ENCODE measurements at places on chromosomes 3 and 15.

GRCh38 chr3:152156880-152157279 lies 111.8 kb upstream of the MBNL1 start:
- peaks cover 6% of the 10 kb centered on the region for H3K4me1 ChIP-seq
- H3K27ac ChIP-seq: no peak overlapping the region
- H3K4me3 ChIP-seq: no peak overlapping the region
- no peaks in the 10 kb centered on the region for H3K27me3 ChIP-seq

DNA sequence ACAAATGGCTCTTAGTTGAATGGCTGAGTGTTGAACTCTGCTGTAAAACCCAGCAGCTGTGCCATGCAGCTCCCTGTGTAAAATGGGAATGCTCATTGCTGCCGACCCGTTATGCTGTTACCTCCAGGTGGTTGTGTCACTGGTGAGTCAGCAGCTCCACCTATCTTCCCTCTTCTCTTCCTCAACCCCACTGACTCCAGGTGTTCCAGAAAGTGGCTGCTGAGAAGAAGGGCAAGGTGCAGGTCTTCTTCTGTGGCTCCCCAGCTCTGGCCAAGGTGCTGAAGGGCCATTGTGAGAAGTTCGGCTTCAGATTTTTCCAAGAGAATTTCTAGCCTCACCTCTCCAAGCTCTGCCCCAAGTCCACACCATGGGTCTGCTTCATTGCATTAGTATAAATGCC lies 41.9 kb downstream of the NOX5 start:
- peaks cover 6% of the 10 kb centered on the region for H3K4me1 ChIP-seq
- H3K36me3 ChIP-seq: no peaks in the 10 kb centered on the region
- peaks cover 15% of the 10 kb centered on the region for H3K27me3 ChIP-seq
- DNase-seq: no peak
- H3K4me3 ChIP-seq: no peak overlapping the region
- no peak overlapping the region for H3K27ac ChIP-seq

DNA sequence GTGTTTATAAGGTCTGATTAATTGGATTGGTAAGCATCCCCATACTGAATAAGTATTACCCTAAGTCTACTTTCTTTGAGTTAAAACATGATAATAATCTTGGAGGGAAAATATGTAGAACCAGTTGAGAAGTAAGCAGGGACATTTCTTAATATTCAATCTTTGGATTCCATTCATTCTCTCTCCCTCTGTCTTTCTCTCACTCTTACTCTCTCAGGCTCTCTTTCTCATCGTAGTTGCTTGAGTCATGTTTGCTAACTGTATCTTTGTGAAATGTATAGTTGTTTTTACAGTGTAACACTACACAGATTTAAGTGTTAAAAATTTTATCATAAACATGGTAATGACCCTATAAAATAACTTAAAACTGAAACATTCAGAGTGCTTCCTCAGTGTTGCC lies 163.8 kb downstream of the RSRC1 start:
- H3K4me3 ChIP-seq: no peak overlapping the region
- DNase-seq: no peak
- no peaks in the 10 kb centered on the region for H3K27me3 ChIP-seq
- no peaks in the 10 kb centered on the region for H3K4me1 ChIP-seq
- H3K36me3 ChIP-seq: peaks cover 7% of the 10 kb centered on the region
- H3K27ac ChIP-seq: no peak overlapping the region

DNA sequence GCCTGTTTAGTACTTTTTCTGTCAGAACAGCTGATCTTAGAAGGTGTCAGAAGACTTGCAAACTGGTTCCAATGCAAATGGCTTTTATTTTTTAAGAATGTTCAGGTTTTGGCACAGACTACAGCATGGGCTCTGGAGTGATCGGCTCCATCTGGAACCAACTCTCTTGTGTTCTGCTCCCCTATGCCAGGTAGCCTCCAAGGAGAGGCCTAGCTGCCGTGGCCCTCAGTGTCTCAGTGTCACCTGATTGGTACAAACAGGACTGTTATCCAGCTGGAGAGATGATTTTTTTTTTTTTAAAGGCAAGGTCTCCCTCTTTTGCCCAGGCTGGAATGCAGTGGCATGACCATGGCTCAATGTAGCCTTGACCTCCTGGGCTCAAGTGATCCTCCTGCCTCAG lies 183.1 kb downstream of the SV2B start:
- no peaks in the 10 kb centered on the region for H3K4me1 ChIP-seq
- H3K27ac ChIP-seq: no peak overlapping the region
- peaks cover 33% of the 10 kb centered on the region for H3K27me3 ChIP-seq
- H3K4me3 ChIP-seq: no peak overlapping the region
- DNase-seq: no peak

DNA sequence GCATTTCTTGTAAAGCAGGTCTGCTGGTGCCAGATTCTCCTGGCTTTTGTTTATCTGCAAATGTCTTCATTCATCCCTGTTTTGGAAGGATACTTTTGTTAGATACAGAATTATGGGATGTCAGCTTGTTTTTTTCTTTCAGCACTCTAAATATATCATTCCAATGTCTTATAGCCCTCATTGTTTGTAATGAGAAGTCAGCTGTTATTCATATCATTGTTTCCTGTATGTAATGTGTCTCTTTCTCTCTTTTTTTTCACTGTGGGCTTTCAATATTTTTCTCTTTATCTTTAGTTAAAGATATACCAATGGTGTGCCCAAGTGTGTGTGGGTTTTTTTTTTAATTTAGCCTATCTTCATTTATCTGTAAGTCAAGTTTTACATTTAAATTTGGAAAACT lies 65.6 kb upstream of the DCP1A start:
- H3K4me3 ChIP-seq: no peak overlapping the region
- no peaks in the 10 kb centered on the region for H3K4me1 ChIP-seq
- no peak overlapping the region for H3K27ac ChIP-seq
- H3K27me3 ChIP-seq: peaks cover 65% of the 10 kb centered on the region

DNA sequence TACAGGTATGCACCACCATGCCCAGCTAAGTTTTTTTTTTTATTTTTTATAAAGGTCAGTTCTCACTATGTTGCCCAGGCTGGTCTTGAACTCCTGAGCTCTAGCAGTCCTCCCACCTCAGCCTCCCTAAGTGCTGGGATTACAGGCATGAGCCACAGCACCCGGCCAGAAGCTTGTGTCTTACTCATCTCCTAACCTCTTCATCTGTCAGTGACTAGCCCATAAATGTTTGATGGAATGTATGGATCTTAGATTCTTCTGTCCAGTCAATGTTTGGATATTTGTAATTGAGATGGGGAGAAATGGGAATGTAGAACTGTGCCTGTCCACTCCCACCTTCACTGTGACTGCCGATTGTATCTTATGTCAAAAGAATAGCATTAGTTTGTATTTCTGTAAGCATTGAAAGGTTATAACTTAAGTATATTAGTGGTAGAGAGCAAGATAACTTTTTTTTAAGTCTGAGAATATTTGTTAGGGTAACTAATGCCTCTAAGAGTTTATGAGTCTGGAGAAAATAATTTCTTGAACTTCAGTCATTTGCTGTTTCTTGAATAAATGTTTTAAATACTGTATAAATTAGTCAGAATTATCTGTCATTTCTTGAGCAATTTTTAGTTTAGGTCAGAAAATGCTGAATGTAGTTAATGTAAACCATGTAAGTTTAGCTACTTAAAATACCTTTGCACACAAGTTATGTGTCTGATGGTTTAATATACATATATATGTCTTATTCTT lies 215.3 kb upstream of the CGNL1 start:
- peaks cover 2% of the 10 kb centered on the region for H3K36me3 ChIP-seq
- no peak for DNase-seq

GRCh38 chr3:136093771-136094170 lies 102.4 kb downstream of the MSL2 start:
- H3K27me3 ChIP-seq: peaks cover 25% of the 10 kb centered on the region
- no peaks in the 10 kb centered on the region for H3K4me1 ChIP-seq
- no peaks in the 10 kb centered on the region for H3K36me3 ChIP-seq
- no peak overlapping the region for H3K27ac ChIP-seq

DNA sequence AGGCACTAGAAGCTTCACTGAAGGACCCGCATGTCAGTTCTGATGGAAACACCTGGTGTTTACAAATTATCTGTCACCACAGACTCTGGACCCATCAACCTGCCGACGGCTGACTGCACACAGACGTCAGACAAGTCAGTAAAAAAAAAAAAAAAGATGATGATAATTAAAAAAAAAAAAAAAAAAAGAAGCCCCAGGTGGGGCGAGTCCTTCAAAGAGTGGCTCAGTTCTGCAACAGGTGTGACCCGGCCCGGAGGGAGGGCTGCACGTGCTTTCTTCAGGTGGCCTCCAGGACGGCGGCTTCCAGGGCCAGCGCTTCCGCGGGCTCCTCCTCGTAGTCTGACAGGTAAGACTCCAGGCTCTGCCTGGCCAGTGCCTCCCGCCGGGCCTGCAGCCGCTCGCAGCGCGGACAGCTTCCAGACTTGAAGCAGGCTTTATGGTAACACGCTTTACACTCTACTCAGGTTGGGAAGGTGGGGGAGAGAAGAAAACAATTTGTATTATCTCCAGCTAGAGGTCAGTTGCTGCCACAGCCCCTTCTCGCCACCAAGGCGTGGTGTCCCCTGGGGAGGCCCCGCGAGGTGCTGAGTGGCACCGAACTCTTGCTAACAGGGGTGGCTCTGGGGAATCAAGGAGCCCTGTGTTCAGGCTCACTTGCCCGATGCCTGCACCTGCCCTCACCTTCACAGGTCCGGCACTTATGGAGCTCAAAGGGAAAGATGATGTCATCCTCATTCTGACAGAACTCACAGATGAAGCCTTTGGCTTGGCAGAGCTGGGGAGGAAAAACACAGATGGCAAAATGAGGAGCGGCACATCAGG lies 61.8 kb downstream of the RUBCN start:
- H3K27ac ChIP-seq: no peak overlapping the region
- no peak overlapping the region for H3K4me3 ChIP-seq
- no peak for DNase-seq
- no peaks in the 10 kb centered on the region for H3K27me3 ChIP-seq
